ENCODE measurements at places on chromosomes 3 and 15. TPM values are rescaled to one million over a fixed set of nuclear protein-coding genes. Genes with fewer than 3 reads are reported as not detected.

DNA sequence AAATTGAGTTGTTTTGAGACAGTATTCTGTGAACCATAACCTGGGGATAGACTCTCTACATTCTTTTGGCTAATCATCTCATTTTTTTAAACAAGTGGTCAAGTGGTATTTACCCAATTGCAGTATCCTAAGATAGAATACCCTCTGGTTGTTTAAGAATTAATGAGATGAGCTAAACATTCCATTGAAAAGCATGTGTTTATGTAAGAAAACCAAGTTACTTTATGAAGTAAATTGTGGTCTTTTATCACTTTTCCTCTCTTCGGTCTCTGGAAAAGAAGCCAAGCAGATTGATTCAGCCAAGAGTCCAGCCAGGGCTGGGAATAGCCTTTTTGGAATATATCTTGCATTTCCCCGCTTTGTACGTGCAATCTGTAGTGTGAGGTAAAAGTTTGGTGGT lies 185.7 kb upstream of the TOPAZ1 start:
- no peak overlapping the region for H3K4me3 ChIP-seq
- no peaks in the 10 kb centered on the region for H3K36me3 ChIP-seq
- H3K4me1 ChIP-seq = no peaks in the 10 kb centered on the region
- no peaks in the 10 kb centered on the region for H3K27me3 ChIP-seq

GRCh38 chr15:97598353-97598798 lies 362.1 kb upstream of the ARRDC4 start:
- H3K36me3 ChIP-seq = no peaks in the 10 kb centered on the region
- no peak overlapping the region for H3K27ac ChIP-seq
- no peak for DNase-seq
- H3K4me3 ChIP-seq = no peak overlapping the region
- peaks cover 21% of the 10 kb centered on the region for H3K27me3 ChIP-seq
- no peaks in the 10 kb centered on the region for H3K4me1 ChIP-seq

DNA sequence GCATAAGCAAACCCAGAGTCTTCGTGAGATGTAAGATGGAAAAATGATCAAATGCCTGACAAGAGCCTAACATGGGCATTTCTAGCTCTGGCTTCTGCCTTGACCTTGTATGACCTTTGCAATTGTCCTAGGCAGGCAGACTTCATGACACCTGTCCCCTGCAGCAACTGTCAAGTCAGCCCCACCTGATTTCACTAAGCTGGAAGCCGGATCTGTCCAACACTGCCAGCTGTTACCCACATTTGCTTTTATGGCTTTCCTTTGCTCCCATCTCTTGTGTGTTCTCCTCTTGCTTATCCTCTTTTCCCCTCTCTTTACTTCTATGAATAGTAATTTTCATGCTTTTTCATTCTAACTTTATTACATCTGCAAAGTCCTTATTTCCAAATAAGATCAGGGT lies 48.5 kb upstream of the TNIK start:
- no peaks in the 10 kb centered on the region for H3K36me3 ChIP-seq
- no peaks in the 10 kb centered on the region for H3K4me1 ChIP-seq
- H3K27ac ChIP-seq = no peak overlapping the region
- H3K27me3 ChIP-seq = no peaks in the 10 kb centered on the region

DNA sequence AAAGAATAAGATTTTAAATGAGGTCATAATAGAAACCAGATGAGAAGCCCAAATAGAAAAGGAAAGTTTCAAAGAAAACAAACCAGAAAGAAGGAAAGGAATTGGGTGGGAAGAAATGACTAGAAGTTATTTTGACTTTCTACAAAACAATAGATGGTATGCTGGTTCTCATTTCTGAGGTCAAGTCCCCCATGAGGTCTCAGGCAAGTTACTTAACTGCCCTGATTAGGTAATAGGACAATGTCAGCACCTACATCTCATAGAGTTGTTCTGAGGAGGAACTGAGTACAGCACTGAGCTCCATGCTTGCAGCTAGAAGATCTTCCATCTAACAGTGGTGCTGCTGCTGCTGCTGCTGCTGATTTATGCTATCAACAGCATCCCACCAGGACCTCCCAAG lies 185.9 kb downstream of the ERC2 start:
- H3K4me3 ChIP-seq = no peak overlapping the region
- H3K4me1 ChIP-seq = no peaks in the 10 kb centered on the region
- peaks cover 35% of the 10 kb centered on the region for H3K27me3 ChIP-seq
- DNase-seq = no peak
- H3K27ac ChIP-seq = no peak overlapping the region

GRCh38 chr3:54858093-54858785 lies 69.6 kb downstream of the LRTM1 start:
- DNase-seq = no peak
- no peak overlapping the region for H3K4me3 ChIP-seq
- H3K36me3 ChIP-seq = no peaks in the 10 kb centered on the region
- peaks cover 11% of the 10 kb centered on the region for H3K4me1 ChIP-seq
- no peaks in the 10 kb centered on the region for H3K27me3 ChIP-seq

The PCOLCE2 gene
- total RNA-seq = 2.5 TPM

The RFX7 gene
- 12.6 TPM for total RNA-seq

The RTP1 gene
- not detected for total RNA-seq

Measured in PC-9 (cell line).